ENCODE measurements at places on chromosomes 16 and 17.

GRCh38 chr16:57764341-57765159, 29.0 kb downstream of the KATNB1 start:
- DNase-seq: peak; percentile 0

GRCh38 chr16:16988963-16989362, 481.8 kb downstream of the XYLT1 start:
- DNase-seq: no peak

- peak; percentile 3 for DNase-seq
Measured at GRCh38 chr17:56978441-56979090, 635 bp downstream of the SCPEP1 start.

DNA sequence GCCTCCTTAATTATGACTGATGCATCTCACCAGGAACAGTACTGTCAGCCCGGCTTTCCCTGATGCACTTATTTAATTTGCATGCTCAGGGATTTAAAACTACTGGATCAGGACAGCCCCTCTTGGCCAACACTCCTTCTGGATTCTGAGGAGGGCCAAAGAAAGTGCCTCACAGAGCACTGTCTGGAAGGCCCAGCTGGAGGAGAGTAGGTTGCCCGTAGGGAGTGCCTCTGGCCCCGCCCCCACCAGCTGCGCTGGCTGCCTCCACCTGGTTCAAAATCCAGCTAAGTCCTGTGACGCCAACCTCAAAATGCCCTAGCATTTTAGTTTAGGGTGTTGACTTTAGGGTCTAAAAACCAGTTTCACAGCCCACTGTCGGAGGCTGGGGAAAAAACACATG, 49.4 kb upstream of the SREBF1 start:
- no peak for DNase-seq

GRCh38 chr17:69500911-69501429, 86.5 kb downstream of the MAP2K6 start:
- DNase-seq: no peak

- DNase-seq: no peak
Measured at GRCh38 chr17:43402078-43402477, 3.3 kb downstream of the ARL4D start.

DNA sequence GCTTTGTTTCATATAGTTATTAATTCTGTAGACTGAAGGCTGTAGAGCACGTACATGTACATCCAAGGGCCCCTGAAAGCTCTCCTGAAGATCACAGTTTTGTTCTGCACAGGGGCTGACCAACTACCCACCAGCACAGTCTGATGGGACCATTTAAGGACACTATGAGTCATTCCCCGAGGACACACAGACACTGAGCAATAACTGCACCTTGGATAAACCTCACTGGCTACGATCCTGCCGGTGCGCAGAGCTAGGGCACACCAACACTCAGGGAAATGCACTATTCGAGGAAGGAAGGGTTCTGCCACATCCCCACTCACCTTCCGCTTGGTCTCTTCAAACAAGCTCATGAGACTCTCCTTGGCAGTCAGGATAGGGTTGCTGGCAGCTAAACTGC, 20.3 kb downstream of the SMG6 start:
- no peak for DNase-seq

GRCh38 chr17:77140878-77141767, at the start of gene SEC14L1:
Gene SEC14L1, plus strand, starts transcription at chr17:77140969. Its CDS starts 2,628 bp downstream, at chr17:77143597.
- DNase-seq: no peak

- peak; percentile 2 for DNase-seq
Measured at GRCh38 chr17:9905902-9906301, 831 bp upstream of the RCVRN start.

DNA sequence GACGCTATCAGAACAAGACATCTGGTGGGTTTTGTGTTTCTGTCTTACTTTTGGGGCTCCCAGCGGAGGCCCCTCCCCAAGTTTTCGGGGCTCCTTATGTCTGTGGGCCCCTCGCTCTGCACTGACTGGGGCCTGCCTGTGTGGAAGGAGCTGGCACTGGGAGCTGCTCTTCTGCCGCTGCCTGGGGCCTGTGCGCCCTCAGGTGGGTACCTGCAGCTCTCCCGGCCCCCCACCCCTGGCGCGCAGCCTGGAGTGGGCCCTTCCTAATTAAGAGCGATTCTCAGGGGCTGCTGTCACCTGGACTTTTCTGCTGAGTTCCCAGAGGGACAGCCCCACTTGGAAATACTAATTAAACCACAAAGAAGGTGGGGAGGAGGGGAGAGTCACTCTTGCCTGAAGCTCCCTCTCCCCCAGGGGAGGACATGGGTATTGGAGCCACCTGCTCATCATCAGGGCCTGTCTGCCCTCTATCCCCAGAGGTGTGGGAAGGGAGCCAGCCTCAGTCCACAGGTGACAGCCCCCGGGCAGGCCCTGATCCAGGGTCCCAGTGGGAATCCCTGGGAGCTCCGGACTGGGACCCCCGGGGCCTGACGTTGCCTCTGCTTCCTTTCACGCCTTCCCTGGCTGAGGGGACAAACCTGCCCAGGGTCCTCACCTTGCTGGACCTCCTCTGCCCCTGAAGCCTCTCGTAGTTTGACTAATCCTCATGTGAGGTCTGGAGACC, 36.5 kb downstream of the GSE1 start:
- DNase-seq: no peak

DNA sequence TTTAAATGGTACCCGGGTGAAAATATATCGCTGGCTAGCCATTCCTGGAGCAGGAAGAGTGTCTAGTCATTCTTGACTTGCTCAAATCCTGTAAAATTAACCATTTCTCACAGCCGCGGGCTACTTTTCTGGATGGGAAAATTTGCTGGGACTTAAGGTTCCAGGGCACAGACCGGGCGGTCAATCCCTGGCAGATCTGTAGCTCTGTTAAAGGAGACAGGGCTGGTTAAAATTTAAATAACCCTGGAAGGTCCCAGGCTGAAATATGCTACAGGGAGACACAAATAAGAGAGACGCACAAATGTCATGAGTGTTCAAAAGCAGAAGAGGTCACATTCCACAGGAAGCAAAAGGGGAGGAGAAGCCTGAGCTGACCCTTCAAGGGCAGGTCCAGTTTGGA, 229.6 kb upstream of the HSBP1 start:
- no peak for DNase-seq

DNA sequence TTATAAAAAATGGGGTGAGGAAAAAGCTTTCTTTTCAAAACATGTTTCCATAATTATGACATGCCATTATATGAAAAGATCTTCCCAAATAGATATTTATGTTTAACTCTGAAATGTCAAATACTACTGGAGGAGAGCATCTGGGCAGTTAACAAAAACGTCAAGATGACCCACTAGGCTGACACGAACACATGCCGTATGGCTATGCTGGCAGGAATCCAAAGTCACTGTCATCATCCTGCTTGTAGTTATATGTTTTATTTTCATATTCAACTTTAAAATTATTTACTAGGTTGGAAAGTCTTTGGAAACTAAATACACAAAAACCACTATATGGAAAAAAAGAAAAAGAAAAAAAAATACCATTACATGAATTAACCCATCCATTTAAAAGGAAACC, 27.3 kb downstream of the ANKFY1 start:
- DNase-seq: no peak

DNA sequence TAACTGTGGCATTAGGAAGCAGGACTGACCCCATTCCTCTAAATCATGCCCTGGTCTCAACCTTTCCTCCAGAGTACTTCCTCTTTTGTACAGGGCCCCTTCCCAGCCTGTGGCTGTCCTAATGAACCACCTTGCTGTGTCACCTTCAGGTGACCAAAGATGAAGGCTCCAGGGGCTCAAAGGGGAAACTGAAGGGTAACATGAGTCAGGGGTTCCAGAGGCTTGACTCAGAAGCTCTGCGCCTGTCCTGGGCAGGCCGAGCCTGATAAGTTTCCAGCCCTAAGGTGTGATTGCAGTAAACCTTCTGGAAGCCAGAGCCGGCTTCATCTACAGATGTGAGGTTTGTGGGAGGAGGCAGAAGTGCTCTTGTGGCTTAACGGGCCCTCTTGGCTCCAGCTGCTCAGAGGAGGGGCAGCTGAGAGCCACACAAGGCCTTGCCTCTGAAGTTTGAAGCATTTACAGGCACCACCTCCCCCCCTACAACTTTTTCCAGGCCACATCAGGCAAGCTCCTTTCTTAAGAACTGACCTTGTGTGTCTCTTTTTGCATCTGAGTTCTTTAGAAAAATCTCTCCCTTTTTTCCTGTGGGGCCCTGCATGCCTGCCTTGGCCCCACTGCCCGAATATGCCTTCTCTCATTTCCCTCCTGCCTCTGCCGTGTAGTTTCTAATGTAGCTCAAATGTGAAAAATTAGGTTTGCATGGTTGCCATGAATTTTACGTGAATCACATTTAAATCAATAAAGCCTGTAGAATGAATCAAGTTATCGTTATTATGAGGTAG, 149.9 kb downstream of the CLEC16A start:
- DNase-seq: peak; percentile 19

DNA sequence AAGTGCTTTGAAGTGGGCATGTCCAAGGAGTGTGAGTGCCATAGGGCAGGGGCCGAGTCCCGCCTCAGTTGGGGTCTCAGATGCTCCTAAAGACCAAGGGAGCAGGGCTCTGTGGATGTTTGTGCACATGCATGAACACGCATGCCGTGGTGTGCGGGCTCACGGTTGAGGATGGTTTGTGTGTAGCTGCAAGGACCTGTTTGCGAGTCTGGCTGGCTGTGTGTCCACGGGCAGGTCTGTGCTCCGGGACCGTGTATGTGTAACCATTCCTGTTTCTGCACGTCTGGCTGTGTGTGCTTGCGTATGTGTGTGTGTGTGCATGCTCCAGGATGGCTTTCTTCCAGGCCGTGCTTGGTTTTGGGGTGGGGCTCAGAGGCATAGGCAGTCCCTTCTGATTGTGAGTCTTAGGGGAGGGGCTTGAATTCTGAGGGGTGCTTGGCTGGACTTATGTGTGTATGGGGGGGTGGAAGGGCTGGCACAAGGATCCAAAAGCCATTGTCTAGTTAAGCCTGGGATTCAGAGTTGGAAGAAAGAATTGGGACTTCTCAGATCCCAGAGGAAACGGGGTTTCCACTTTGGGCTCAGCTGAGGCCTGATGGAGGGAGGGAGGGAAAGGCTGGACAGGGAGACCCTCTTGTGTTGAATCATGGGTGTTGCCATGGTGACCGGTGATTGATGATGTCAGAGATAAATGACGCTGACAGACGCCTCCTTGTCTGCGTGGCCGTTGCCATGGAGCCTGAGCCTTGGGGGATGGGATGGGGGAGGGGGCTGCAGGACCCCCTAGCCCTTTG, 14.4 kb downstream of the GJD3 start:
- DNase-seq: no peak

DNA sequence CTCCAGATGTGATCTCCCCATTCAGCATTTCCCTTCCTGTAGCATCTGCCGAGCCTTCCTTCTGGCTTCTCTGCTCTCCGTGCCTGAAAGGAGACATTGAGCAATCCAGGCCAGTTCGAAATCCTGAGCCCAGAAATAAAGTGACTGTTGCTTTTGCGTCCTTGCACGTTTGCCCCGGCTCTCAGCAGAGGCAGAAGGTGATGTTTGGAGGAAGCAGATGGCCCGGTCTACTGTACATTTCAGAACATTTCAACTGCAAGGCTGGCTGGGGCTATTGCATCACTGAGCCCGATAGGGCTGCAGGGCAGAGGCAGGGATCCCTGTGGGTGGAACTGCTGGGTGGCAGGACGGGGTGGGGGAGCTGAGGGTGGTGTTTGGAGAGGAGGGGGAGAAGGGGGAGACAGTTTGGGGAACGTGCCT, 29.4 kb downstream of the IRF8 start:
- DNase-seq: no peak

- no peak for DNase-seq
Measured at GRCh38 chr17:18280249-18280648, 19.8 kb downstream of the MIEF2 start.

- no peak for DNase-seq
Measured at GRCh38 chr17:34151102-34151501, 104.0 kb upstream of the CCL2 start.

- no peak for DNase-seq
Measured at GRCh38 chr16:46920402-46921068, 36.4 kb downstream of the GPT2 start.

DNA sequence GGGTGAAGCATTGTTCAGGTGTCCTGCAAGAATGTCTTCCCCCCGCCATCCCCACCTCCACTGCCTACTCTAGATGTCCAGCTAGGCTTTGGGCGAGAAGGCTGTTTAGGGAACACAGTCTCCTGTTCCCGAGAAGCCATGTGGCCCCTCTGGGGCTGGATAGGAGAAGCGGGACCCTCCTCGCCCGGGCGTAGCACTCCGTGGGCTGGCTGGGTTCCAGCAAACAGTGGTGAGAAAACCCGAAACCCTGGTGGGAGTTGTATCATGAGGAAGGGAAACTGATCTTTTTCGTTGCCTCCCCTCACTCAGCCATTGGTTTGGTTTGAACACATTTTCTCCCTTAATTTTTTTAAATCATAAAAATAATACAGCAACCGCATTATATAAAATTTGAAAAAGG, 56.6 kb downstream of the IRF8 start:
- no peak for DNase-seq

DNA sequence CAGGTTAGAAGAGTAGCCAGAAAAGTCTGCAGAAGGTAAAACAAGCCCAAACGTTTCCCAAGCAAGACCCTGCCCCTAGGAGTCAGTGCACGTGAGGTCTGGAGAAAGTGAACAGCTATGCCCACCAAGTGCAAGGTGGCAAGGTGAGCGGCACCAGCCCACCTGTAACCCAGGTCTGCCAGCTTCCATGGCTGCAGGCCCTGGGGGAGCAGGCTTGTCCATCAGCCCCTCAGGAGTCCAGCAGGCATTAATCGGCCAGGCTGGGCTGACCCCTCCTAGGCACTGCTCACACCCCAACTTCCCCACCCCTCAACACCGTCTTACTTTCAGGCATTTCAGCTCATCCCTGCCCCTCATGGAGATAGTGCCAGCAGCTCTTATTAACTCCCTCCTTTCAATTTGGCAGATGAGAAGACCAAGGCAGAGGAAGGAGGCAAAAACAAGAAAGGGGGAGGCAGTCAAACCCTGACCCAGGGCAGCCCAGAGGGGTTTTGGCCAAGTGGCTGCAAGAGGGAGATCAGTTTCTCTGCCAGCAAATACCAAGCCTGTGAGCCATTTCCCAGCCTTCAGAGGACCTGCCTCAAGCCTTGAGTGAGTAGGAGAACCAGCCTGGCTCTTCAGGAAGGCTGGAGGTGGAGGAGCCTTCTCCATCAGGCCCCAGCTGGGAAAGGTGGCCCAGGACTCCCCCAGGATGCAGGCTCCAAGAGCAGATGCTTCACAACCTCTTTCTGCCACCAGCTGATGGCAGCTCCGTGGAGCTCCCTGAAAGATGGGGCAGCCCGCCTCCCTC, 14.7 kb downstream of the BEAN1 start:
- no peak for DNase-seq

DNA sequence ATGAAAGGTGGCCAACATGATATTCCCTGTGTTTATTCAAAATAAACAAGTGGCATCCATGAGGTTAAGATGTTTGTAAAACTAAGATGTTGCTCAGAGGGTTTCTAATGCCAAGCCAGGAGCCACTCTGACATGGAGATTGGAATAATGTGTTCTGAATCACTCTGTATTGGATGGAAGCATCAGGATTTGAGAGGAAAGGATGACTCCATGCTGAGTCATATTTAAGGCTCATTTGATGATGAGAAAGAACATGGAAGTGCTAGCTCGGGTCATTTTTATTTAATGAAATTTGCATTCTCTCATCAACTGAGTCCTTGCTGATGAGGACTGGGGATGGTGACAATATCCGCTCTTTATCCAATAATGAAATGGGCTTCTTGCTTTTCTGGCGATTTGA, 6.2 kb downstream of the VAT1L start:
- DNase-seq: no peak

GRCh38 chr17:18968345-18968744, 16.4 kb downstream of the SLC5A10 start:
- DNase-seq: no peak
